Panc1 (cell line): ENCODE measurements at places on chromosomes 6 and 20. TPM values are rescaled to one million over a fixed set of nuclear protein-coding genes. Genes with fewer than 3 reads are reported as not detected.

The CD83 gene
- total RNA-seq, result 5.3 TPM

The SIRPG gene
- not detected for total RNA-seq

The MATN4 gene
- 0.15 TPM for total RNA-seq

The TREML2 gene
- total RNA-seq, result not detected

The FRK gene
- 2.5 TPM for total RNA-seq

The SLC25A27 gene
- 0.77 TPM for total RNA-seq

The SLPI gene
- 0.74 TPM for total RNA-seq

The TRIM10 gene
- not detected for total RNA-seq

The PROKR2 gene
- total RNA-seq, result not detected

The NKAIN4 gene
- 5.5 TPM for total RNA-seq

The CRISP2 gene
- not detected for total RNA-seq

The HSPA1L gene
- 2.8 TPM for total RNA-seq

The RALY gene
- 164 TPM for total RNA-seq

The PKIB gene
- total RNA-seq, result 1.1 TPM

The ENPP5 gene
- not detected for total RNA-seq
